ENCODE measurements at places on chromosomes 3 and 15.

- no peak for DNase-seq
Measured at GRCh38 chr3:169818316-169818715, 5.6 kb upstream of the LRRC34 start.

DNA sequence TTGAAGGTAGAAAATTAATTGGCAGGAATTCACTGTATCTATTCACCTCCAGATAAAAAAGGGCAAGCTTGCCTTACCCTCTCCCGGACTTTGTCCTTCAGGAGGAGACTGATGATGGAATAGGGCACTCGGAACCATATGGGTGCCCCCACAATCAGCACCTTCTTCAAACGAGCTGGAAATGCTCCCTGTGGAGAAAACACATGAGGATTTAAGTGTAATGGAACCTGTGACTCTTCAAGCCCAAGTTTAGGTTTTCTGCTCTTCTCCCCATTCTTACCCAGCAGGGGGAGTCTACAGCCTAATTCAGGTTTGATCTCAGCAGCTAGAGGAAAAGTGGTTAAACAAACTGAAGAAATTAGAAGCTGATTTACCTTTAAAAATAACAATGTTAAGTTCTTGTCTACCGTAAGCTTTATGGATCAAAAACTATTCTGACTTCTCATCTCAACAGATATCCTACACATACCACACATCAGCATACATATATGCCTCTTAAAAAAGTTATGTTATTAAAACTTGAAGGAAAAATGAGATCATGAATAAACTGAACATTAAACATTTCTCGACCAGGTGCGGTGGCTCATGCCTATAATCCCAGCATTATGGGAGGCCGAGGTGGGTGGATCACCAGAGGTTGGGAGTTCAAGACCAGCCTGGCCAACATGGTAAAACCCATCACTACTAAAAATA is 57.5 kb upstream of the SIN3A start:
- DNase-seq, result peak; percentile 3

- no peak for DNase-seq
Measured at GRCh38 chr3:13141183-13141582, 68.0 kb upstream of the IQSEC1 start.

GRCh38 chr3:196918968-196919367 is 23.4 kb downstream of the NCBP2 start:
- no peak for DNase-seq

GRCh38 chr15:72865486-72865885 is 81.9 kb upstream of the ADPGK start:
- DNase-seq, result no peak

- no peak for DNase-seq
Measured at GRCh38 chr15:28878209-28878608, 7.6 kb upstream of the APBA2 start.

- DNase-seq, result no peak
Measured at GRCh38 chr3:40216471-40216870, 93.0 kb upstream of the EIF1B start.

- no peak for DNase-seq
Measured at GRCh38 chr3:151214459-151214858, 11.4 kb upstream of the GPR171 start.

DNA sequence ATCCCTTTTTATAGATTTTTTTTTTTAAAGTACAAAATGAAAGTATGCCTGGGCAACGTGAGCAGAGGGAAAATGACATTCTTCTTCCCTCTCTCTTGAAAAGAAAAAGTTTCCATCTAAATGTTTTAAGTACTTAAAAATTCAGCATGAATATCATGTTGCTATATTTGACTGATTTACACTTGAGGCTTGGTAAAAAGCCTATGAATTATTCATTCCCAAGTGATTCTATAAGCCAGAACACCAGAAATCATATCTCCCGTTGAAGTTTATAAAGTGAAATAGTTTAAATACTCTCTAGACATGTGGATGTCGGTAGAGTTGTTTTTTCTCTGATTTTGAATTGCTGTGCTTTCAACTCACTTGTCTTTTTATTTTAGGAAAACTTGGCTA is 276.2 kb upstream of the RARB start:
- no peak for DNase-seq

DNA sequence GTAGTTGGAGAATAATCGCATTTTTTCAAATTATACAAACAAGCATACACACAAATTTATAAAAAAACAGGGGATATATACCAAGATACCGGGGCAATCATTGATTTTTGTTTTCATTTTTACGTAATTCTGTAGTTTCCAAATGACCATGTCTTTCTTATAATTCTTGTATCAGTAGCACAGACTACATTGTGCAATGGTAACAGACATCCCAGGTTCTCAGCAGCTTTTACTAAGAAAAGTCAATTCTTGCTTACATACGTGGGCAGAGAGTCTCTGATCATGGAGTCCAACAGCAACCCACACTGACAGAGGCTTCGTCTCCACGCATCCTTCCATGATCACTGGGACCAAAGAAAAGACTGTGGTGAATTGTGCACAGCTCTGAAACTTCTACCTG is 441.3 kb downstream of the TBL1XR1 start:
- DNase-seq, result no peak

GRCh38 chr3:9876991-9877390 is 3.1 kb downstream of the CIDEC start:
- DNase-seq, result no peak

DNA sequence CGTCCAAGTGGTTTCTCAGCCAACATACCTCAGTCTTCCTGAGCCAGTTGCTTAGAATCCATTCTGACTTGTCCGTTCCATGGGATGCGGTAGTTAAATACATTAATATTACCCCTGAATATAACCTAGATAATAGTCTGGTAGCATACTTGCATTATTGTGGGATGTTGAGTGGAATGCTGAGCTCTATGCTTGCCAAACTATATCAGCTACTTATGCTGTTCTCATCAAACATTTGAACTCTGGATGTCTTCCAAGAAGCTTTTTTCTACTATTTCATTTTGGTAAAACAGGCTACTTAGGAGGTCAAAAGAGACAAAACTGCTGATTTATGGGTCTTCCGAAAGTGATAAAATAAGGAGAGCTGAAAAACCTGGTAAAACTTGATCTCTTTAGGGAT is 429.5 kb downstream of the NAALADL2 start:
- DNase-seq, result no peak

DNA sequence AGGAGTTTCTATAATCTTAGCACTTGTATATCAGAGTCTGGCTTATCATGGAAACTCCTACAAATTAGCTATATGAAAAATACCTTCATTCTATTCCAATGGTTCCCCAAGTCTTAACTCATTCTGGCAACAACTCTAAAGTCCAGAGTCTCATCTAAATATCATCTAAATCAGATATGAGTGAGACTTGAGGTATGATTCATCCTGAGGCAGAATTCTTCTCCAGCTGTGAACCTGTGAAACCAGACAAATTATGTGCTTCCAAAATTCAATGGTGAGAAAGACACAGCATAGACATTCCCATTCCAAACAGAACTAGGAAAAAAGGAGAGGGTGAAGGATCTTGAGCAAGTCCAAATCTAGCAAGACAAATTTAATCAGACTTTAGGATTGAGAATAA is 138.8 kb downstream of the THRB start:
- no peak for DNase-seq

GRCh38 chr3:171183042-171183441 is 156.5 kb upstream of the SLC2A2 start:
- no peak for DNase-seq

- no peak for DNase-seq
Measured at GRCh38 chr3:9293076-9293475, 43.6 kb upstream of the SRGAP3 start.

DNA sequence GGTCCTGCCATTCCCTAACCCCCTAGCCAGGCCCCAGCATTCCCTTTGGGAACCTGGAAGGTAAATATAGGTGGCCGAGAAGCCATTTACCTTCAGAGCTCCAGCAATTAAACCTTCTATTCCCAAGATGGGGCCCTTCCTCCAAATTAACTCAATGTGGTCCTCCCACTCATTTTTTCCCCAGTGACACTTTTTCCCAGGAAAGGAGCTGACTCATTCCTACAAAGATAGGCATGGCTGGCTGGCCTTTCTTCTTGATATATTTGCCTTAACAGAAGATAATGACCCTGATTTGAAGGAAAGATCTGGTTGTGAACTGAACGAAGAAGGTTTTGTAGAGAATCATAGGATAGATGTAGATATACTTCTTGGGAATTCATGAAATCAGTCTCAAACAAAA is 279.0 kb upstream of the VEPH1 start:
- DNase-seq, result peak; percentile 43

GRCh38 chr15:56832125-56832524 is 86.3 kb upstream of the TCF12 start:
- DNase-seq, result no peak

GRCh38 chr3:14430053-14430452 is 27.6 kb downstream of the SLC6A6 start:
- no peak for DNase-seq

GRCh38 chr15:69823223-69823907 is 274.4 kb downstream of the TLE3 start:
- peak; percentile 43 for DNase-seq

GRCh38 chr3:193730511-193730910 is 137.5 kb downstream of the OPA1 start:
- DNase-seq, result no peak

- no peak for DNase-seq
Measured at GRCh38 chr3:8456412-8456811, 45.2 kb upstream of the LMCD1 start.

DNA sequence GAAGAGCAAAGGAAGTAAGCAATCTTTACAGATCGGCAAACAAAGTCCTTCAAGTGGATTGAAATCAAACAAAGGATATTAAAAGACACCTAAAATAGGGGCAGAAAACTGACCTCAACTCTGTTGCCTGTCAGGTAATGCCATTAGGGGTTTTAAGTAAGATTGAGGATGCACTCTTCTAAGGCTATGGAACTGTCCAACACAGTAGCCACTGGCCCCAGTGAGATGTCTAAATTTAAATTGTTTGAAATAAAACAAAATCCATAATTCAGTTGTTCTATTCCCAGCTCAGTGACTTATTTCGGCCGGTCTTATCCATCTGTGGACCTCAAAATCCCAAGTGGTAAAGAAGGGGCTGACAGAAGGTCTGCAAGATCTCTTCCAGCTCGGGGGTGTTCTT is 49.5 kb upstream of the LMCD1 start:
- DNase-seq, result no peak

DNA sequence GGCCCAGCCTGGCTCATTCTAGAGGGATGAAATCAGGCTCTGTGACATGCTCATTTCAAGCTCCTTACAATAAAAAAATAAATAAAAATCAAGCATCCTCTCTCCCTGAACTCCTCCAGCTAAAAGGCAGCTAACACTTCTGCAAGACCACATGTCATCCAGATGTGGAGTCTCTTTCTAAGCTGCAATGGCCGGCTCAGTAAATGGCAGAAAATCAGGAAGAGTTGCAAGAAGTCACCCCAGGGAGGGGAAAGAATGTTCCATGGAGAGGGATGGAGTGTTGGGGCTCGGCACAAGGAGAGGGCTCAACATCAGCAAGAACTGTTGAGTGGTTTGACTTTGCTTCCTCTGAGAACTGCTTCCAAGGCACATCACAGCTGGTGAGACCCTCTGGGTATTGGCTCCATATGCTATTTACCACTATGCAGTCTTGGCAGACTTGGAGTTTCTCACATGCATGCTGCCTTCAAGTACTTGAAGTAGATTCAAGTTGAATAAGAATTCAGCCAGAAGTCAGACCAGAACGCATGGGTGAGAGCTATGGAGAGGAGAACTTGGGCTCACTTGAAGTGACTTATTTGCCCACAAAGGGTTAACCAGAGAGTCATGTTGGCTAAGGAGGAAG is 689.0 kb downstream of the NTRK3 start:
- no peak for DNase-seq

DNA sequence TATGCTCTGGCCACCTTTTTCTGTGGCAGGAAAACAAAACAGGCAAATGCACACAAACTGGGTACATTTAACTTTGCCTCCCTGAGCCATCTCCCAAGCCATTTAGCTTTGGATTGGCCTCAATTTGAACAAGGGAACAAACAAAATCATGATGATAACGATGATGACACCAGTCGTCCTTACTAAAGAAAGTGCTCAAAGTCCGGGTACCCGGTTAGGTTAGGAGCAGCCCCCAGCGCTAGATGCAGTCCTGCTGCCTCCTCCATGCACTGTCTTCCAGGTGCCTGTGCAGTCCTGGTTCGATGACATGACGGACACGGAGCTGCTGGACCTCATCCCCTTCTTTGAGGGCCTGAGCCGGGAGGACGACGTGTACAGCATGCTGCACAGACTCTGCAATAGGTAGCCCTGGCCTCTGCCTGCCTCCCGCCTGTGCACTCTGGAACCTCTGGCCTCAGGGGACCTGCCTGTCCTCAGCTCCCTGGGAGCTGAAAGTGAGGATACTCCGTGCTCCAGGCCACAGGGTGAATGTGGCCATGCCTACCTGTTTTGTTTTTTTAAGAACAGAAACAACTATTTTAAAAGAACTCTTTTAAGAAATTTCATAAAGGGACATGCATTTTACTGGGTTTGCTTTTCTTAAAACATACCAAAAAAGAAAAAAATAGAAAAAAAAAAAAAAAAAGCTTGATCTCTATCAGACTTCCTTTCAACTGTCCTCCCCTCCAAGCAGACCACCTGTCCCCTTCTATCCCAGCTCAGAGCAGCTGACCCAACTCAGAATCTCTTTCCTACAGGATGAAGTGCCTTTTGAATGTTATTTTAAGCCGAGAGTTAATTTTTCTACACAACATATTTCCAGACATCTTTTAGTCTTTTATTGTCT is 9.9 kb upstream of the VILL start:
- no peak for DNase-seq

- no peak for DNase-seq
Measured at GRCh38 chr15:88729581-88729980, 73.7 kb upstream of the ACAN start.

GRCh38 chr15:90915216-90915807 is 12.2 kb downstream of the MAN2A2 start:
- DNase-seq, result no peak

GRCh38 chr3:100761211-100761942 is 52.1 kb downstream of the TFG start:
- no peak for DNase-seq

DNA sequence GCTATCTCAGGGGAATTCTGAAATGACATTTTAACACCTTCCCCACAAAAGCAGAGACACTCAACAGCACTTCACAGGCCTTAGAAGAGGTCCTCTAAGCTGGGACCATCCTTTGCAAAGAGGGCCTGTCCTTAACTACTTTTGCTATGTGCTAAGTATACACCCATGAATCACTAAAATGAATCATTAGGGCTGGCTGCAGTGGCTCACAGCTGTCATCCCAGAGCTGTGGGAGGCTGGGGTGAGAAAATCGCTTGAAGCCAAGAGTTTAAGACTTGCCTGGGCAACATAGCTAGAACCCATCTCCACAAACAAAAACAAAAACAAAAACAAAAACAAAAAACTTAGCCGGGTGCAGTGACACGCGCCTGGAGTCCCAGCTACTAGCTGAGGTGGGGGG is 53.9 kb upstream of the MELTF start:
- DNase-seq, result peak; percentile 53

- peak; percentile 58 for DNase-seq
Measured at GRCh38 chr15:56871185-56871584, 47.3 kb upstream of the TCF12 start.

DNA sequence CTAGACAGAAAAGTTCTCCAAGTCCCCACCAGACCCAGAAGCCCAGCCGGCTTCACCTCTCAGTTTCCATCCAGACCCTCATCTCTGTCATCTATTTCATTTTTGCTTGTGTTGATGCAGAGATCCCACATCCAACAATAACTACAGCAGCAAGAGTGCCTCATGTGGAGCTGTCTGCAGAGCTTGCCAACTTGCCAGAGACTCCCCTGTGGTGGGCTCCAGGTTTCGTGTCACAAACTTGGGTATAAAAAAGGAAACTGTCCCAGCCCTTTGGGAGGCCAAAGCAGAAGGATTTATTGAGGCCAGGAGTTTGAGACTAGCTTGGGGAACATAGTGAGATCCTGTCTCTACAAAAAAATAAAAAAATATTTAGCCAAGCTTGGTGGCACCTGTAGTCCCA is 182.4 kb upstream of the ATP10A start:
- DNase-seq, result no peak

Measured in Daoy (cell line).